CD8-positive, alpha-beta T cell (primary cell): ENCODE measurements at places on chromosomes 12 and 14. TPM values are rescaled to one million over a fixed set of nuclear protein-coding genes. Genes with fewer than 3 reads are reported as not detected.

- DNase-seq = no peak
Measured at GRCh38 chr14:50067723-50068495, 48.5 kb downstream of the VCPKMT start.

GRCh38 chr12:62817556-62818271 lies 117.2 kb downstream of the PPM1H start:
- DNase-seq = no peak

PTPRB gene
- total RNA-seq = not detected

DNA sequence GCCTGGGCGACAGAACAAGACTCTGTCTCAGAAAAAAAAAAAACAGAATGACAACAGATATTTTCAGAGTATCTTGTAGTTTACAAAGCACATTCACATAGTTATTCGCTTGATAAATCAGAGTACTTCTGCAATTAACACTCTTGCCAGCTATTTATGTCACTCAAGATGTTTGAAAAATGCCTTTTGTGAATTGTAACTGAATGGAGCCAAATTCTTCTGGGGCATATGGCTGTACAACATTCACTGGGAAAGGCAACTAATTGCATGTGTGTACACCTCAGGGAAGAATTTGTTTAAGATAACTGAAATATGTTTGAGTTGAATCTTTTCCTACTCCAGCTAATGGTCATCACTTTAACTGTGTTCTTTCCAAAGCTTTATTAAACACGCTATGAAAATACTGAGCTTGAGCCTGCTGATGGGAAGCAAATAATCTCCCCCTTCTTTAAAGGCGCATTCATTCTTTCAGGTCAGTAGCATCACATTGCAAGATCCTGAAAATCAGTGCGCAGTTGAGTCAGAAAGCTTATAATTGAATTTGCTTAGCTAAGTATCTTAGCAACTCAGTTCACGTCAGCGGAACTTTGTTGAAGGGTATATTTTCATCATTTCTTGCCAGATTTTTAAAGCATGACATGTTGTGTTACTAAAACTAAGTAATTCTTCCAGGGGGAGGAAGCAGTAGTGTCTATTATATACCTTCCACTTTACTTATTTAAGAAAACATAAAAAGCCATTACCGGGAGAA lies 66.6 kb downstream of the SINHCAF start:
- DNase-seq = no peak

CLEC1A gene
- not detected for total RNA-seq

SLC7A7 gene
- 0.33 TPM for total RNA-seq

DNA sequence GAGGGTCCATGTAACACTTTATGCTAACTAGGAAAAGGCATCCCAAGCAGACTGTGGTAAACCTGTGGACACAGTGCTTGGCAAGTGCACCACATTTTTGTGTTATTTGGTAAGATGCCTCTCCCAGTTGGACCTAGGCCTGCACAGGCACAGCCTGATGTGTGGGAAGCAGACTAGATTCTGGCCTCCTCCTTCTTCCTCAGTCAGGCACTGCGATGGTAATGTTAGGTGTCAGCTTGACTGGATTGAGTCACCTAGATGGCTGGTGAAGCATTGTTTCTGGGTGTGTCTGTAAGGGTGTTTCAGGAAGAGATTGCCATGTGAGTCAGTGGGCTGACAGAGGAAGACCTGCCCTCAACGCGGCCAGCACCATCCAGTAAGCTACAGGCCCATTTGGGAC lies 25.3 kb upstream of the RHOJ start:
- DNase-seq = no peak

- DNase-seq = no peak
Measured at GRCh38 chr12:19641235-19642080, 202.2 kb downstream of the AEBP2 start.

PIWIL1 gene
- total RNA-seq = not detected

DNA sequence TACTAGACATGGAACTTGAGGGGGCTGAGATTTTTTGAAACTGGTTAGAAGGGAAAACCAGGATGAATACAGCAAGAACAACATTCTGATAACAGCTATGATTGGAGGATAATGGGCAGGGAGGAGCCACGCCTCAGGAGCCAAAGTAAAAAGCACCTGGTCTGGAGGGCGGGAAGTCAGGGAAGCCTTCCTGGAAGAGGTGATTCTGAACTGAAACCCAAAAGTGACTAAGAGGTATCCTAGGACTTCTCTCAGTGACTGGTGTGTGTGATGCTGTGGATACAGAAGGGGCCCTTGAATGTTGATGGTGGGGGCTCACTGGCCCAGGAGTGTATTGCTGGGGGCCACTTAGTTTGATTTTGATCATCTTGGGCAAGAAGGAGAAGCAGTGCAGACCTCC lies 18.8 kb upstream of the GPR68 start:
- DNase-seq = no peak

CLEC14A gene
- not detected for total RNA-seq

DIO2 gene
- total RNA-seq = not detected

- no peak for DNase-seq
Measured at GRCh38 chr14:91158091-91158790, 44.4 kb downstream of the DGLUCY start.

STX2 gene
- total RNA-seq = 15.8 TPM
